Stimulated activated CD4-positive, alpha-beta T cell treated with anti-CD3 and anti-CD28 coated beads, TNF-alpha, amount 100 ng/mL, for 1 hour (primary cell): ENCODE measurements at places on chromosomes 12 and 14.

- DNase-seq, result no peak
Observed at GRCh38 chr12:94080341-94081009, 67.9 kb upstream of the PLXNC1 start.

DNA sequence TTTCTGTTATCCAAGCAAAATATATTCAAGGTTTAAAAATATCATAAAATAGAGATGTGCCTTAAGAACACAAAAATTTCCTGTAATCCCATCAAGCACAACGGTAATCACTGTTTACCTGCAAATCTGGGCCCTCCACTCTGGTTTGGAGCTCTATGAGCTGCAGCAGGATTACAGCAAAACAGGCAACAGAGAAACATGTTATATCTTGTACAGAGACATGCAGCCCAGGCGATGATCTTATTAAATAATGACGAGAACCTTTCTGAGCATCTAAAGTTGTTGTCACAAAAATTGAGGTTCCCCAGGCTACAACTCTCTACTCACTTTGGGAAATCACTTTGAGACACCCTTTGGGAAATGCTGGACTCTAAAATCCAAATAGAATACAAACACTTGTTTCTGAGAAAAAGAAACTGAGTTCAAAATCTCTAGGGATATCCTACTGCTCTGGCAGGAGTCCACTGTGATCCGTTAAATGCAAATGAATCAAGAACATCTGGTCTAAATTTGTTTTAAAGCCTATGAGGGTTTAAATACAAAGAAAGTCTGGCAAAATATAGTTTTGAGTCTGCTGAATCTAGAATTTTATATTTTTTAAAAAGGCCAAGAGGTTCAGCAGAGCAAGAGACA, 36.3 kb downstream of the STON2 start:
- no peak for DNase-seq

DNA sequence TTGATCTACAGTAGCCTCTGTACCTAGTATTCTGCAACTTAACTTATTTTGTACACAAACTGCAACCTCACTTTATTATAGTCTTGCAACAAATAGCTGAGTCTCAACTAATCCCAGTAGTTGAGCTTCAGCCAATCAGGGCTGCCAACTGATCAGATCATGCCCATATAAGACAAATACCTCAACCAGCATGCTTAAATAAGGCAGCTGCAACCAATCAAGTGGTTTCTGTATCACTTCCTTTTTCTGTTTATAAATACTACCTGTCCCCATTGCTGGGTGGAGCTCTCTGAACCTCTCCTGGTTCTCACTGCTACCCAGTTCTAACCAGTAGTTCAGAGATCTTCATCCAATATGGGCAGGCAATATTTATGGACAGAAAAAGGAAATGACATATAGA, 248.5 kb upstream of the FBXO33 start:
- DNase-seq, result no peak

GRCh38 chr12:47819896-47820630, at the start of gene HDAC7:
TSS of gene HDAC7 (minus strand) at chr12:47819903. CDS start at chr12:47819785, 118 bp downstream.
- DNase-seq, result peak; percentile 69

DNA sequence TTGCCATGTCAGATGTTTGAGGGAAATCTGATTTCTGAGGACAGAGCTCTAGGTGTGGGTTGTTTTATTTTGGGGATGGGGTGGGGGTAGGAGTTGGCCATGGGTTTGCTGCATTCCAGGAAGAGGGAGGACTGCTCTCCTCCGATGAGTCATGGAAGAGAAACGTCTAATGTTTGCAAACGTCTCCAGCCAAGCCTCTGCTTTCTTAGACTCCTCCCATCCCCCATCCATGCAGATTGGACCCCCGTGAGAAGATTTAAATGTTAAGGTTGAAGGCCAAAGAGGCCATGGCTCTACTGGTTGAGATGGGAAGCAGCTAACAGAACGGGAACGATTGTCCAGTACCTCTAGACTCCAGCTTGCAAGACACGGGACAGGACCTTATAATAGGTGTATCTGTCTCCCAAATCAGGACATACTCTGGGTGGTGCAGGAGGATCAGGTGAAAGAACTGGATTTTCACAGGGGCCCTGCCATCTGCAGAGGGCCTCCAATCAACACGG, 11.4 kb upstream of the ATP2A2 start:
- DNase-seq, result no peak

GRCh38 chr12:13436696-13437391, 240.3 kb downstream of the EMP1 start:
- no peak for DNase-seq

- DNase-seq, result no peak
Observed at GRCh38 chr12:63294327-63294632, 143.3 kb upstream of the AVPR1A start.

GRCh38 chr12:124454735-124455134, 112.7 kb downstream of the NCOR2 start:
- no peak for DNase-seq

DNA sequence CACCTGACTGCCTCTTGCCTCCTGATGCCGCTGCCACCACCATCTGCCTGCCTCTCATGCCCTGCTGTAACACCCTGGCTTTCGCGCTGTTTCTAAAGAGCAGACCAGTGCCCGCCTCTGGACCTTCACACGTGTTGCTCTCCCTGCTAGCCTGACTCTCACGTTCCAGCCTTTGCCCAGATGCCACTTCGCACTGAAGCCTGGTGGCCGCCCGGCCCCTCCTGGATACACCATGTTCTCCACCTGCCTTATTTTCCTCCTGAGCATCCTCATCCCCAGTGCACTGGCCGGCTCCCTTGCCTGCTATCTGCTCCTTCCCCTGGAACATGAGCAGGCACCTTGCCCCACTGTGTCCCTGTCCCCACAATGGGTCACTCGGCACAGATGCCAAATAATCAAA, 146.5 kb downstream of the PIWIL1 start:
- DNase-seq, result no peak

DNA sequence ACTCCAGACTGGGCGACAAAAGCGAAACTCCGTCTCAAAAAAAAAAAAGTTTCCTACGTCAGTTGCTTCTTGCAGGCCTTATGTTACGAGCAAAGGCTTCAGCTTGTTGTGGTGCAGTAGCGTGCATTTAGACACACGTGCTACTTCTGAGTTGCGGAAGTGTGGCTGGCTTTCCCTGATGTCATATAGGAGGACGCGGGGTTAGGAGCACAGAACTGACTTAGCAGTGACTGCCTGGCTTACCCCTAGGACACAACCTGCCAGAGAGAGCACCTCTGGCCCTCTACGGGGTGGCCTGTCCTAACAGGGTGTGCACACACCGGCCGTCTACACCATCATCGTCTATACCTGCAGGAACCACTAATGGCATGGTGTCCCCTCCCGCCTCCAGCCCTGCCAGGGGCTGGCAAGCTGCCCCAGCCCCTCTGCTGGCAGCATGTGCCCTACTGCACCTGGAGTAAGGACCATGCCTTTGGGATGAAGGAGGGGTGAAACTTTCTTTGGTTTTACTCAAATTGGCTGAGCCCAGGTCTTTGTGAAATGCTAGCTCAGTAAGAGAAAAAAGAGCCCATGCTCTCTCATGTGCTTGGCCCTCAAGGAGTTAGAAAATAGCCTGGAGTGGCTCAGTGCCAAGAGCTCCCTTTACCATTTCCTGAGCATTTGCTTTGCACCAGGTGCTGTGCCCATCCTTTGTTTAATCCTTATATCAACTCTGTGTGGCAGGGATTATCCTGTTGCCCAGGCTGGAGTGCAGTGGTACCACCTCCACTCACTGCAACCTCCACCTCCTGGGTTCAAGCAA, 1.7 kb upstream of the GPR68 start:
- DNase-seq, result no peak

- no peak for DNase-seq
Observed at GRCh38 chr12:117521867-117522266, 160.4 kb upstream of the NOS1 start.

GRCh38 chr12:15689751-15690191, 99.4 kb downstream of the EPS8 start:
- no peak for DNase-seq

DNA sequence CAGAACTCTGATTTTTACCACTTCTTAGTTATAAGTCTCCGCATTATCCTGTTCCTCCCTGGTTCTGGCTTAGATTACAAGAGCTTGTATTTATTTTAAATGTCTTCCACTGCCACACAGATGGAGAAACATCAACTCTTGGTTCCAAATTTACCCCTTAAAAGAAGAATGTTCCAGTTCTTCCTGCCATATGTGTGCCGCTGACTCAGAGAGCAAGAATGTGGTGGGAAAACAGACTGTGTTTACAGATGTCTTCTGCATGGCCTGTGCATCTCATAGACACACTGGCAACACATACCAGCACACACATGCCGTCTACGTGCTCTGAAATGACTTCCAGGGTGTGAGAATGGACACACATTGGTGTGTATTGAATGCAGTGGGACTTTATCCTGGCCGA, 383.0 kb downstream of the LRIG3 start:
- no peak for DNase-seq

DNA sequence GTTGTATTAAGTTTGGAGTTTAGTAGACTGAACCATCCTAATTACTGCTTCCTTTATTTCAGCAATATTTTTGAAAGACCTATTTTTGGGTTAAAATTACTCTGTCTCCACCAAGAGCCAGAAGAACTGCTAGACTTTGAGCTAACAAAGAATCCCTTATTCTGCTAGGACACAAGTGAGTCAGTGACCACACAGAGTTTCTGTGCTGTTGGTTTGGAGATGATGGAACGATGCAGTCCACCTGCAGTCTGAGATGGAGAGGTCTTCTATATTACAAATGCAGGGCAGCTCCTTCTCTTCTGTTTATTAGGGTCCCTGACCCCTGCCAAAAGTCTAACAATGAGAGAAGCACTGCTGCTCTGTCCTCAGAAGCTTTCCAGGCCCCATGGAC, 6.7 kb upstream of the STXBP6 start:
- no peak for DNase-seq

- DNase-seq, result no peak
Observed at GRCh38 chr14:42000450-42000849, 393.8 kb downstream of the LRFN5 start.

DNA sequence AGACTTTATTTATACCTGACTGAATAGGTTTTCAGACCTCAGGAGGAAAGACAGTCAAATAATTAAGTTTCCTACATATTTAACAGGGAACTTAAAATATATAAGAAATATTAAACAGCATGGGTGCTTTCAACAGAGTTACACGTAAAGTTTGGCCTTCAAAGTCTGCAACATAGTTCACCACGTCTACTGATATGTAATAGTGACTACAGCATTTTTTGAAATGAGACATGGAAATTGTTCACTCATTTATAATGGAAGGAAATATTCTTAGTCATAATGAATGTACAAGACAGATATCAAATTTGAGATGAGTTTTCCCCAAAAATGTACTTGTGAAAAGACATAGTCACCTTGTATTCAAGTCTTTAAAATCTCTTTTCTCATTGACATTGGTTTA, 56.7 kb upstream of the KCNMB4 start:
- no peak for DNase-seq

DNA sequence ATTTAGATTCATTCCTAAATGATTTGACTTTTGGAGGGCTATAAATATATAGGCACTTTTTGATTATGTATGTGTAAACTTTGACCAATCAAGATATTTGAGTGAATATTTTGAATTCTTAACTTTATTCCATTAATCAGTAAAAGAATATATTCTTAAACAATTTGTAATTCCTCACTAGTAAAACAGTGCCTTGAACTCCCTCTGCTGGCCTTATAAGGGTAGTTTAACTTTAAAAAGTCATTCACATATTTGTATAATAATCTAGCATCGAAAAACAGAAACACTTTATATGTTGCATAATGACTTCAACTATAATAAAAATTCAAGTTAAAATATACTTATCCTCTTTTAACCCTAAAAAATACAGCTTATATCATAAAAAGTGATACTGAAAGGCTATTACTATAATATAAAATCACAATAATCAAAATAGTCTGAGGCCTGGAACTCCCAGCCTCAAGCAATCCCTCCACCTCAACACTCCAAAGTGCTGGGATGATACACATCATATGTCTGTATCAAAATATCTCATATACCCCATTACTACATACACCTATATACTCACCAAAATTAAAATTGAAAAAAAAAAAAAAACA, 31.2 kb downstream of the CCDC59 start:
- no peak for DNase-seq

DNA sequence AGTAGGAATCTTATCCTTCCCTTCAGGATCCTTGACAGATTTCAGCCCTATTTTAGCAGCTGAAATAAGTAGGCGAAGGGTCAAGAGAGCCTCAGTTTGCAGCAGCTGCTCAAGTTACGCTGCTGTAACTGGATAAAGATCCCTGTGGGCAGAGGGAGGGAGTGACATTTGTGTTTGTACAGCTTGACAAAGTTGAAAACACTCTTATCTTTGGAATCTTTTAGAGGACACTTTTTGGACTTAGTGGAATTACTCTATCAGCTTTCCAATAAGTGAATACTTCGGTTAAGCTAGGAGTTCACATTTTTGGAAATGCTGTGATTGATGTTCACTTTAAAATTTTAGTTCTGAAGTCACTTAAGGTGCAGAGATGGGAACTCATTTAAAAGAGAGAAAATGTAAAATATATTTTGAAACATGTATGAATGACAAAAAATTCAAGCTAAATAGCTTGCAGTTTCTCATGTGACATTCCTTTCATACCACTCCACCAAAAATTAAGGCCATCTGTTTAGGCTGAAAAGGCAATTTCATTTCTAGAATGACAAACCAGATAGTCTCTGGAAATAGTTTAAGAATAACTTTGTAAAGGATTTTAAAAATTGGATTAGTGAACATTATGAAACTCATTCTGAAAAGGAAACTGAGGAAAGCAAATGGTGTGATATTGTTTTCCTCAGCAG, 55.2 kb downstream of the SLC38A4 start:
- DNase-seq, result no peak

DNA sequence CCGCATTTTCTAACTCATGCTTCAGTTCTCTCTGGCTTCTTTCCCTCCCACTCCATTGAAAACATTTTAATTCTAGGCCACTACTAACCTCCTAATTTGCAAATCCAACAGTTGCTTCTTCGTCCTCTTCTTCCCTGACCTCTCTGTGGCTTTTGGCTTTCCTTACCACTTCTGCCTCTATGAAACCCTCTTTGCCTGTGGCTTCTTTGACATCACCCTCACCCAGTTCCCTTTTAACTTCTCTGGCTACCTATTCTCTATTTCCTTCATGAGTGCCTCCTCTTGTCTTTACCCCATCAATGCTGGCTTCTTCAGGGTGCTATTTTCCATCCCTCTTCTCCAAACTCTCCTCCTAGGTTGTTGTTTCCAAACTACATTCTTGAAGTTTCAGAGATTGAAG, 4.4 kb upstream of the HCFC2 start:
- no peak for DNase-seq

DNA sequence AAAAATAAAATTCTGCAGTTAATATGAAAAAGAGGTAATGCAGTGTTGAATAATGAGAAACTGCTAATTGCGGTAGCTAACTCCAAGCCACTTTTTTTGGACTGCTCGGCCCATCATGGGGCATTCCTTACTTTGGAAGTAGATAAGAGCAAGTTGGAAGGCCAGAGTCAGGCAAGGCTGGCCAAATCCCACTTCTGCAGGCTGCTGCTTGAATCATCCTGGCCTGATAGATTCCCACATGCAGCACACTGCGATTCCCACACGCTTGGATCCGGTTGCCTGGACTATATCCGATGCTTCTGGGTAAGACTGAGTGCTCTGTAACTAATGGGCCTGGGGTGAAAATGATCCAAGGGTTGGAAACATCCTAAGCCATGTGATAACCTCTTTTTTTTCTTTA, 10.6 kb downstream of the EIF2B2 start:
- no peak for DNase-seq

GRCh38 chr12:6303071-6303470, 7.4 kb upstream of the PLEKHG6 start:
- no peak for DNase-seq

GRCh38 chr12:69619050-69619449, 8.3 kb upstream of the LRRC10 start:
- DNase-seq, result no peak
